Memory B cell (primary cell): ENCODE measurements at places on chromosomes 13 and 19.
A peak's percentile ranks its signal among the peaks of the same experiment; 100 is the strongest.

- DNase-seq = no peak
- peaks cover 22% of the 10 kb centered on the region for H3K36me3 ChIP-seq
- H3K4me1 ChIP-seq = peaks cover 37% of the 10 kb centered on the region
- H3K4me3 ChIP-seq = peak overlapping the region; percentile 98
- H3K27me3 ChIP-seq = no peaks in the 10 kb centered on the region
These were observed 633 bp downstream of the SPHK2 start for GRCh38 chr19:48619692-48620585.

DNA sequence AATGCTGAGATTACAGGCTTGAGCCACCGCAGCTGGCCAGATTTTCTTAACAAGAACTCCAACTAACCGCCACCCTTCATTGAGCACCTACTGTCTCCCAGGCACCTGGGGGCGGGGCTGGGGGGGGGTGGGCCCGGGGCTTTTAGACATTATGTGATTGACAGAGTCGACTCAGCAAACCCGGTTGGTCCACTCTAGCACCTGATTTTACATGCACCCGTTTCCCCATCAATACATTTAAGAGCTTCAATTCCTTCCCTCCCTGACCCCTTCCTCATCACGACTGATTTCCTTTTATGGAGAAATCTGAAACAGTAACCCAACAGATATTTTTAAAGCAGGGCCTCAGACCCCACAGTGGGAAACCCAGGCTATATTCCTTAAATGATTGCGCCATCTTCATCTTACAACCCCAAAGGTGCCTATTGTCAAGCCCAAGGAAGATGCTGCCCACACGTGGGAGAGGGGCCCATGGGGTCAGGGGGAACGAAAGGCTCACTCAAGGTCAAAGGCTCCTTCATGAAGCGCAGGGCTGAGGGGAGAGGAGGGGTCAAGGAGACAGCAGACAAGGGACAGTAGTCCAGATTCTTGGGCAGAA, 1.8 kb downstream of the INSR start:
- peak overlapping the region; percentile 81 for H3K4me3 ChIP-seq
- H3K4me1 ChIP-seq = peaks cover 24% of the 10 kb centered on the region
- H3K36me3 ChIP-seq = no peaks in the 10 kb centered on the region
- DNase-seq = no peak
- peaks cover 11% of the 10 kb centered on the region for H3K27me3 ChIP-seq

DNA sequence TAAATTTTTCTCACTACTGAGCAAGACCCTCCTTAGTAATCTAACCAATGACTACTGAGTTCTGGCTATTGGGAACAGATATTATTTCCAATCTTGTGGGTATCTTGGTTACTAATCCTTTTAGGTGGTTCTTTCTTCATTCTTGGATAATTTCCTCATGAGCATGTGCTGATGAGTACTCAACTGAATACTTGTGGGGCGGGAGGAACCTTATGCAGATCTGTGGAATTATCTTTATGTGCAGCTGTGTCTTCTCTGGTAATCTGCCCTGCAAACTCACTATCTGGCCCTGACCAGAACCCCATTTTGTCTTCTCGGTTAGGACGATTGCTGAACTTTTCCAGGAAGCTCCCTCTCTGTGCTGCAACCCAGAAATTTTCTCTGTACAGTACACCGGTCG, 89.7 kb upstream of the TRPC4 start:
- no peaks in the 10 kb centered on the region for H3K36me3 ChIP-seq
- H3K27me3 ChIP-seq = no peaks in the 10 kb centered on the region
- no peak overlapping the region for H3K27ac ChIP-seq
- no peaks in the 10 kb centered on the region for H3K4me1 ChIP-seq
- no peak overlapping the region for H3K4me3 ChIP-seq

- H3K4me3 ChIP-seq = no peak overlapping the region
- H3K27me3 ChIP-seq = peaks cover 3% of the 10 kb centered on the region
- H3K4me1 ChIP-seq = no peaks in the 10 kb centered on the region
- H3K36me3 ChIP-seq = no peaks in the 10 kb centered on the region
- no peak overlapping the region for H3K27ac ChIP-seq
- DNase-seq = no peak
These were observed 1.8 kb downstream of the FREM2 start for GRCh38 chr13:38688674-38689073.
